Neuronal stem cell (in vitro differentiated cells): ENCODE measurements at places on chromosomes 12 and 14.

DNA sequence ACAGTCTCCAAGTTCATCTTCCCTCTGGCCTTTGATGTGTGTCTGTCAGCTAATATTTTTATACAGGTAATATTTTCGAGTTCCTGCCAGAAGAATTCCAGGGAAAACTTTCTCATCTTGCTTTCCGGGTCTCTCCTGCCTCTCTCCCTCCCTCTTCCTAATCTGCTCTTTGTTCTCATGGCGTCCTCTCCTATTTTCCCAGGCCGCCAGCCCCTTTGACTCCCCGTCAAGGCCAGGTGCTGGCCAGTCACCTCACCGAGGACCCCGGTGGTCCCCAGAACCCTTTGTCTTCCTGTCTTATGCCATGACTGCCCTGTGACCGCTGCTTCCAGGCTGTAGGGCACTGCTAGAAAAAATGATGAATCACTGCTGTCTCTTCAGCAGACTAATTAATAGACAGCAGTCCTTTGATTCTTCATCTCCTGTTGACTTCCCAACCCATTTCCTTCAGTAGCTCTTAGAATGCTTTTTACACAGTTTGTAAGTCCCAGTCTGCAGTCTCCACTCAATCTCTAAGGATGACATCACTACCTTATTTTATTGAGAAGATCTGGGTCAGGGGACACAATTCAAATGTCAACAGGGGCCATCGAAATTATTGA, 40.7 kb downstream of the PPFIBP1 start:
- H3K27ac ChIP-seq = no peak overlapping the region
- DNase-seq = no peak
- H3K36me3 ChIP-seq = no peaks in the 10 kb centered on the region
- no peak overlapping the region for H3K4me3 ChIP-seq

DNA sequence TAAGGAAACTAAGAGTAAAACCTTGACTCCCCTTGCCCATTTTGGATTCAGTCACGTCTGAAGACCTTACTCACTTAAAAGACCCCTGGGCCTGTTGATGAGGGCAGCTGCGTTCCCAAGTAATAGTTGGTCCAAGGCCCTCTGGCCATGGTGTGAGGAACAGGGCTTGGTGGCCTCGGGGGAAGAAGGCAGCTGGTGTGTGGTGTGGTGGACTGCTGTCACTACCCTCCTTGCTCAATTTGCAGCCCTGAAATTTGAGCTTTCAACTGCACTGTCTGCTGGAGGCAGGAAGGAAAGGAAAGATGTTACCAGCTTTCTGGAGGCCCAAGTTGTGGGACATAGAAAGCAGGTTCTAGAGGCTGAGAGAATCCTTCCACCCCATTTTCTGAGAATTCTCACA, 128.2 kb downstream of the SLC38A6 start:
- no peak for DNase-seq
- no peak overlapping the region for H3K27ac ChIP-seq
- peaks cover 15% of the 10 kb centered on the region for H3K4me1 ChIP-seq
- H3K36me3 ChIP-seq = no peaks in the 10 kb centered on the region
- no peak overlapping the region for H3K4me3 ChIP-seq
- H3K27me3 ChIP-seq = no peaks in the 10 kb centered on the region

- H3K27ac ChIP-seq = no peak overlapping the region
- no peak overlapping the region for H3K4me3 ChIP-seq
- no peaks in the 10 kb centered on the region for H3K27me3 ChIP-seq
- no peaks in the 10 kb centered on the region for H3K36me3 ChIP-seq
- no peak for DNase-seq
Measured at GRCh38 chr14:47150267-47150666, 498.7 kb upstream of the RPL10L start.

GRCh38 chr12:40586823-40587222, 105.4 kb upstream of the CNTN1 start:
- H3K27ac ChIP-seq = no peak overlapping the region
- H3K4me1 ChIP-seq = no peaks in the 10 kb centered on the region
- no peaks in the 10 kb centered on the region for H3K36me3 ChIP-seq
- no peak overlapping the region for H3K4me3 ChIP-seq
- no peak for DNase-seq

- no peak overlapping the region for H3K27ac ChIP-seq
- DNase-seq = no peak
- H3K4me1 ChIP-seq = no peaks in the 10 kb centered on the region
- no peaks in the 10 kb centered on the region for H3K27me3 ChIP-seq
- H3K4me3 ChIP-seq = no peak overlapping the region
- no peaks in the 10 kb centered on the region for H3K36me3 ChIP-seq
Measured at GRCh38 chr12:66059666-66060065, 70.9 kb downstream of the LLPH start.

DNA sequence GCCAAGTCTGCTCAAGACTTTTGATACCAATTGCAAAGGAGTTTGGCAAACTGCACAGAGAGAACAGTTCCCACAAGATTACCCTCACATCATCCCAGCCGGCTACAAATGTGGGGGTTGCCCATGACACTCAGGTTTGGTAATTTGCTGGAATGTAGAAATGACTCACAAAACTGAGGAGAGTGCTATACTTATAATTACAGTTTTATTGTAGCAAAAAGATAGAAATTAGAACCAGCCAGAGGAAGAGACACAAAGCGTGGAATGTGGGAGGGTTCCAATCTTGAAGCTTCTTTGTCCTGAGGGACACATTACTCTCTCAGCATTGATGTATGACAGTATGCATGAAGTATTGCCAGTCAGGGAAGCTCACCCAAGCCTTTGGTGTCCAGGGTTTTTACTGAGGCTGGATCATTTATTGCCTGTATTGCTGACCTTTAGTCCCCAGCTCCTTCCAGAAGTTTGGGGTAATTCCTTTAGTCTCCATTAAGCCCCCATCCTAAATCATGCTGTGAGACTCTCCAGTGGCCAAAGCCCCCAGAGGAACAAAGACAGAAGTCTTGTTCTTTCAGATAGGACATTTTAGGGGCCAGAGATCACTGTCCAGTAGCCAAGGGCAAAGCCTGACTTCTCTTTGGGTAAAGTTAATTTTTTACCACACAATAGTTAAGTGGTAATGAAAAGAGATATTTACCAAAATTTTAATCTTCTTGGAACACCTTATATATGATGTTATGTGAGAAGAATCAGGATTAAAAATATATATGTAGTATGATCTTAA, 9.9 kb downstream of the TBK1 start:
- no peak overlapping the region for H3K4me3 ChIP-seq
- H3K27me3 ChIP-seq = no peaks in the 10 kb centered on the region
- DNase-seq = no peak
- H3K4me1 ChIP-seq = no peaks in the 10 kb centered on the region
- H3K27ac ChIP-seq = no peak overlapping the region

- no peak for DNase-seq
- H3K4me1 ChIP-seq = no peaks in the 10 kb centered on the region
Measured at GRCh38 chr12:55658635-55659391, 22.1 kb downstream of the OR10P1 start.

- no peaks in the 10 kb centered on the region for H3K36me3 ChIP-seq
- no peaks in the 10 kb centered on the region for H3K27me3 ChIP-seq
- DNase-seq = peak; percentile 70
- no peak overlapping the region for H3K4me3 ChIP-seq
- no peak overlapping the region for H3K27ac ChIP-seq
Measured at GRCh38 chr14:95442633-95443021, 73.8 kb downstream of the SYNE3 start.

GRCh38 chr12:85971800-85972199, 97.7 kb downstream of the NTS start:
- no peaks in the 10 kb centered on the region for H3K4me1 ChIP-seq
- no peak for DNase-seq
- H3K4me3 ChIP-seq = no peak overlapping the region
- no peak overlapping the region for H3K27ac ChIP-seq

- H3K27ac ChIP-seq = no peak overlapping the region
- H3K4me3 ChIP-seq = no peak overlapping the region
- DNase-seq = no peak
- no peaks in the 10 kb centered on the region for H3K36me3 ChIP-seq
- no peaks in the 10 kb centered on the region for H3K27me3 ChIP-seq
- no peaks in the 10 kb centered on the region for H3K4me1 ChIP-seq
Measured at GRCh38 chr12:10652192-10652591, 21.7 kb downstream of the STYK1 start.
